Effector CD8-positive, alpha-beta T cell (primary cell): ENCODE measurements at places on chromosomes 6 and 20.

- no peak for DNase-seq
Observed at GRCh38 chr6:117267766-117268534, 2.6 kb downstream of the VGLL2 start.

DNA sequence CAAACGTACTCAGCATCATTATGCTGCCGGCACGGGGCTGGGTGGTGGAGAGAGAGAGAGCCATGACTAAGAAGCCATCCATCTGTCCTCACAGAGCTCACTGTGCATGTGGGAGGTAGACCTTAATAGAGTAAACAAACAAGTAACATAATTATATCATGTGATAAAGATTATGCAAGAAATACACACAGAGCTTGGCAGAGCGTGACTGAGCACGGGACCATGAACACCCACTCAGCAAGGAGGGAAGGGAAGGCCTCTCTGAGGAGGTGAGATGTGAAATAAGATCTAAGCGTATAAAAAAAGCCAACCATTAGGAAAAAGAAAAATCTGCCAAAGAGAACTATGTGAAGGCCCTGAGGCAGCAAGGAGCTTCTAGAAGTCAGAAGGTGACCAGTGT lies 207.5 kb downstream of the PTPRT start:
- DNase-seq: no peak

GRCh38 chr6:170091000-170091638 lies 199.8 kb downstream of the DLL1 start:
- no peak for DNase-seq

DNA sequence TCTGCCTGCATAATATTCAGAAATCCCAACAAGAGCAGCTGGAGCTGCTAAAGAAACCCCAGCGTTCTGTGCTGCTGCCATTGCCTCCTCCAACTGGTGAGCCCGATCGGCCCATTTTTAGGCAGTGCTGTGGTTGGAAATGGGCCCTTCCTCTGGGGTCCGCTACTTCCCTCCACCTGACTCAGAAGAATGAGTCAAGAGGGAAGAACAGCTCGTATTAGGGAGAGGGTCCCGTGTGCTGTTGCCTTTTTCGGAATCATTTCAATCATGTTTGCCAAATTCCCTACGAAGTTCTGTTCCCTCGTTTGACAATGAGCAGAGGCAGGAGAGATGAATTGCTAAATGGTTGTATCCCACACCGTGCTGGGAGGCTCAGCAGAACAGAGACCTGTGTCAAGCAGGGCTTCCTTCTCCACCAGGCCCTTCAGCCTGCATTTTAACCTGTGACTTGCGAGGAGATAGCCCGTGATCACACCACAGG lies 38.4 kb downstream of the THBS2 start:
- DNase-seq: no peak

GRCh38 chr6:30267423-30267822 lies 54.2 kb upstream of the TRIM26 start:
- DNase-seq: no peak

- no peak for DNase-seq
Observed at GRCh38 chr6:127732927-127733326, 156.0 kb downstream of the C6orf58 start.

DNA sequence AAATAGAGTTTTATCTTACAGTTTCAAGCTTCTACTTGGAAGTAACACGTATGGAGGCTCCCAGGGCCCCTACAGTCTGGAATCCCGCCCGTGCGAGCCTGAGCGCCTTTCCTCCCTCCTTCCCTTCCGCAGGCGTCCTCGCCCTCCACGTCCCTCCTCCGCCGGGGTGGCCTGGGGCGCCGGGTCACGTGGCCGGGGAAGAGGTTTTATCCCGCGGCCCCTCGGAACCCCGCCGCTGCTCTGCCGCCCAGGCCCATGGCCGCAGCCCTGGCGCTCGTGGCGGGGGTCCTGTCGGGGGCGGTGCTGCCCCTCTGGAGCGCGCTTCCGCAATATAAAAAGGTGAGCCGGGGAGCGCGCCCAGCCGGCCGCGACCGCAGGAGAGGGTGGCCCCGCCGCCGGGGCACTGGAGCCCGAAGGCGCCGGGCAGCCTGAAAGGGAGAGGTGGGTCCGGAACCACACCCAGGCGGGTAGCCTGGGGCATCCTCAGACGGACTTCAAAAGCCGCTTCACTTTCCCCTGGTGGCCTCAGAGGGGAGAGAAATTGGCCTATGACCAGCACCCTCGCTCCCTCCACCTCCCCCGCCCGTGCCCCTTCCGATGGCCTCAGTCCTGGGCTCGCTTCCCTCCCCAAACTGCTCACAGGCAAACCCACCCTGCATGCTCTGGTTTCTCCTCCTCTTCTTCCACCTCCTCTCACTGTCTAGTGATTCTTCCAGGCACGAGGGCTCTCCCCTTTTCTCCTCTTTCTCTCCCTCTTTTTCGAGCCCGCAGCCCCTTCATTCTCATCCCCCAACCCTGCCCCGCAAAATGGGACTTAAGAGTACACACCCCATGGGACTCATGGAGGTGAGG lies at the start of gene CLPSL2:
TSS of gene CLPSL2 (plus strand) at position 235 of the 852 bp plus-strand sequence. CDS start at position 256, 21 bp downstream.
- DNase-seq: no peak
